Glutamatergic neuron (in vitro differentiated cells): ENCODE measurements at places on chromosomes 1 and 21. TPM values are rescaled to one million over a fixed set of nuclear protein-coding genes. Genes with fewer than 3 reads are reported as not detected.

The TNFRSF8 gene
- total RNA-seq = not detected

The FRRS1 gene
- total RNA-seq = 1.3 TPM

The ALX3 gene
- not detected for total RNA-seq

DNA sequence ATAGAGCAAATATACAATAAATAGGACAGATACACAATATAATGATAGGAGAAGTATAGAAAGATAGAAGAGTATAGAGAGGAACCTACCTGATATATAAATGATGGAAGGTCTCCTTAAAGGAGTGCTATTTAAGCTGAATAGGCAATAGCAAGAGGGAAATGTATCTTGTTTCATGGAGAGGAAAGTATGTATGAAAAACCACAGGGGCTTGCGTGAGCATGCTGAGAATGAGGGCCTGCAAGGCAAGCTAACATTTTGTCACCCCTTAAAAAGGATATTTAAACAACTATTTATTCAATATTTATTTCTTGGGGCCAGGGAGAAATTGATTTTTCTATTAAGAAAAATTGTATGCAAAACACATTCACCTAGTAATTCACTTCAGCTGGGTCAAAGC lies 150.9 kb upstream of the ZRANB2 start:
- no peak for DNase-seq

- DNase-seq = no peak
These were observed 212.7 kb upstream of the JUN start for GRCh38 chr1:58996341-58997059.

The DNM3 gene
- 11.4 TPM for total RNA-seq

DNA sequence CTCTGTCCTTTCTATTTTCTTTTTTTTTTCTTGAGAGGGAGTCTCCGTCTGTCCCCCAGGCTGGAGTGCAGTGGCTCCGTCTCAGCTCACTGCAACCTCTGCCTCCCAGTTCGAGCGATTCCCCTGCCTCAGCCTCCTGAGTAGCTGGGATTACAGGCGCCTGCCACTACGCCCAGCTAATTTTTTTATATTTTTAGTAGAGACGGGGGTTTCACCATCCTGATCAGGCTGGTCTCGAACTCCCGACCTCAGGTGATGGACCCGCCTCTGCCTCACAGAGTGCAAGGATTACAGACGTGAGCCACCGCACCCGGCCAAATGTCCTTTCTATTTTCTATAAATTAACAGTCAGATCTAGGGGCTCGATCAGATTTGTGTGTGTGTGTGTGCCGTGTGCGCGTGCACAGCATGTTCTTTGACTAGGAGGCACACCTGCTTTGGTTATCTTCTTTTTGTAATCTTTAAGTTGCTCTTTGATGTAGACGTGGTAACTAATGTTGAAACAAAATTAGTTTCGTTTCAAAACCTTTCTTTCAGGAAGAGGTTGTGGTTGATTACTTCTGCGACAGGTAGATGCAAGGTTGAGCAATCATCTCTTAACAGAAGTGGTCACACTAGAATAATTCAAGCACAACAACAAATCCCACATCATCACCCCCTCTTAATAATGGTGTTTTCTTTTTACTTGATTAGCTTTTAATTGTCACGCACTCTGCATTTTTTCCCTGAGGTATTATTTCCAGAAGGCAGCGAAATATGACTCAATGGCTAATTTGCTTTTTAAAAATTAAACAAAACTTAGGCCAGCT lies 779 bp upstream of the DEGS1 start:
- DNase-seq = no peak

- DNase-seq = no peak
These were observed 10.8 kb downstream of the LRRC40 start for GRCh38 chr1:70194601-70195000.

DNA sequence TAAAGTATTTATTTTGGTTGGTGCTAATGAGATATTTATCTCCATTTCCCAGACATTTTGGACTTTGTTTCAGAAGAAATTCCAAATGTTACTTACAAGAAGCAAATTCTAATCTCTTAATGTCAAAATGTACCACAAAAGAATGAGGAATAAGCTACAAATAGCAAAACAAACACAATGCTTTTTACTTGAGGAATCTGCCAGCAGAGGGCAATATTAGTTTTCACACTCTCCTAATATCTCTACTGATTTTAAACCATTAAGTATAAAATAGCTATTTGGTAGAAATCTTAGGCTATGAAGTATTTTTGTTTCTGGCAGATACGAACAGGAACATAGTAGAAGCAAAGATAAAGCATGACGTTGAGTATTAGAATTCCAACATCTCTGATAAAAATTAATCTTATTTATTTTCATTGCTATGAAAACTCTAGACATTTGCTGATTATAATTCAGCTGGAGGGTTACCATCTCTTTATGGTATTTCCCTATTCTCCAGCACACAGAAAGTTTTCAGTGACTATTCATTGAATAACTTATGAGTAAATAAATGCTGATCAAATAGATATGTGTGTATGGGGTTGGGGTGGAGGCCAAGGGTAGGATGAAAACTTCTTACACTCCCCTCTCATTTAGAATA lies 13.4 kb upstream of the HMCN1 start:
- DNase-seq = no peak

DNA sequence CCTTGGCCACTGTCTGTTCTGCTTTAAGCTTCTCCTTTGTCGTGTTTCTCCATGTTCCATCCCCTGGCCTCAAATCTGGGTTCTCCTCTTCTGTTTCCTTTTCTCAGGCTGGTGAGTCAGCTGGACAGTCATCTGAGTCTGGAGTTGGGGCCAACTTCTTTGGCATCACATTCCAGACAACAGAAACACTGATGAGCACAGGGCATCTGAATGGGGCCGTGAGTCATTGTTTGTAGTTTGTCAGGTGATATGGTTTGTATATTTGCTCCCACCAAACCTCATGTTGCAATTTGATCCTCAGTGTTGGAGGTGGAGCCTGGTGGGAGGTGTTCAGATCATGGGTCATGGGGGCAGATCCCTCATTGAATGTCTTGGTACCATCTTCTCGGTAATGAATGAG lies 14.3 kb upstream of the OLIG2 start:
- no peak for DNase-seq

The AQP10 gene
- not detected for total RNA-seq

DNA sequence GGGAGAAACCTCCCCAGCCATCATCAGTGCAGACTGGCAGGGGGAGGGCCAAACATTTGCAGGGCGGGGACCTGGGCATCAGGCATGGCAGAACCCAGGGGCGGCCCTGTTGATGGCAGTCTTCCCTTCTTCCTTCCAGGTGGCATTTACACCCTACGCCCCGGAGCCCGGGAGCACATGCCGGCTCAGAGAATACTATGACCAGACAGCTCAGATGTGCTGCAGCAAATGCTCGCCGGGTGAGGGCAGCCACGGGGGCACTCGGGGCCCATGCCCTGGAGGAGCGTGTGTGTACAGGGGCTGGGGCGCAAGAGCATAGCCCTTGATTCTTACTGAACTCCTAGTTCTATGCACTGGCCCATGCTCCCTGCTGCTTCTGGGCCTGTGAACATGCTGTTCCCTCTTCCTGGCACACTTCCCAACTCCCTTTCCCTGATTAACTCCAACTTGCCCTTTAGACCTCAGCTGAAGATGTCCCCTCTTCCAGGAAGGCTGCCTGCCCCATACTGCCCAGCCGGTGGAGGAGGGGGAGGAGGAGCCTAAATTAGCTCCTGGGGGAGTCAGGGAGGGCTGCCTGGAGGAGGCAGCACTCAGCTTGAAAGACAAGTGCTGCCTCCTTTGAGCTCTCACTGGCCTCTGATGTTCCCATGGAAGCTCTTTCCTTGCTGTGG lies 22.0 kb downstream of the TNFRSF1B start:
- no peak for DNase-seq

The OR2M4 gene
- total RNA-seq = not detected

- DNase-seq = no peak
These were observed 252.2 kb downstream of the RPS6KC1 start for GRCh38 chr1:213303286-213303685.

The HSPB7 gene
- total RNA-seq = not detected

GRCh38 chr1:219710529-219711194 lies 97.8 kb upstream of the ZC3H11B start:
- DNase-seq = no peak

DNA sequence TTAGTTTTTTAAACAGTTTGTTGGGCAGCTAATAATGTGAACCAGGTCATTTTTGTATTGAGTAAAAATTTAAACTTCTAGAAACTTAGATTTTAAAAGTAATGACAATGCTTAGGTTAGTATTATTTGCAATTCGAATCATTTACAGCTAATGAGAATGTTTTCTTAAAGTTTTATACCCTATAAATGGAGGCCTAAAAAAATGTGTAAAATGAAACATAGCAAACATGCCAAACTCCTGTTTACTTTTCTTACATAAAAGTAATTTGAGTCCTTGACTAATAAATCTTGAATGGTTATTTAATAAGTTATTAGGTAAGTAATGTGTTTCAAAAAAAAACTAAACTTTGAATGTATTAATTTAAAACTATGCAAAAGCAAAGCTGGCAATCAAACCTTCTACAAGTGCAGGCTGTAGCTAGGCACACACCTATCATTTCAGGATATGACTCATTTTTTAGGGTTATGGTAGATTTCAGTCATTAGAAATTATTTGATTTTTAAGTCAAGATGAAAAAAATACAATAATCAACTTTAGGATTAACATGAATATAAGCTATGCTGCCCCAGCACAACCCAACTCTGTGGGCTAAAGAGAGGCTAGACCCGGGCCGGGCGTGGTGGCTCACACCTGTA lies 41.5 kb downstream of the CLSTN1 start:
- no peak for DNase-seq

- DNase-seq = no peak
These were observed 58.9 kb downstream of the DDAH1 start for GRCh38 chr1:85406081-85406480.

DNA sequence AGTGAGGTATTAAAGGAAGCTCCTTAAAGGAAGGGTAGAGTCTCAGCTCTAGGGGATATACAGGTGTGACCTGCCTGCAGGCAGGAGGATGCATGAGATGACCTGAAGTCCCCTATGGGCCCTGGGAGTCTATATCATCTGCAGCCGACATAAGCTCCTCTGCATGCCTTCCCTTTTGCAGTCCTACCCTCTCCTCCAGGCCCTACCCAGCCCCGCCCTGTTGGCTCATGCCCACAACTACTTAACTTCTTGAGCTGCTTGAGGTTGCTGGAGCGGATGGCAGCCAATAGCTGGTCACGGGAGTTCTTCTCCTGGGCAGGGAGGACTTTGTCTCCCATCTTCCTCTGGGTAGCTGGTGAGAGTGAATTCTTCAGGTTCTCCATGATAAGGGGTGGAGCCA lies 10.3 kb downstream of the SHISA4 start:
- DNase-seq = no peak

The PTGFR gene
- not detected for total RNA-seq

The DYNLT5 gene
- total RNA-seq = 1.4 TPM

- no peak for DNase-seq
These were observed 4.8 kb downstream of the DISP3 start for GRCh38 chr1:11483581-11484320.
